ENCODE measurements at places on chromosomes 4 and X. TPM values are rescaled to one million over a fixed set of nuclear protein-coding genes. Genes with fewer than 3 reads are reported as not detected.

GRCh38 chr4:101282076-101282844 lies 65.1 kb downstream of the PPP3CA start:
- DNase-seq, result peak; percentile 48

GRCh38 chrX:128807367-128807766 lies 715.9 kb downstream of the SMARCA1 start:
- DNase-seq, result no peak

GRCh38 chr4:133865612-133866327 lies 335.8 kb downstream of the PABPC4L start:
- DNase-seq, result no peak

DNA sequence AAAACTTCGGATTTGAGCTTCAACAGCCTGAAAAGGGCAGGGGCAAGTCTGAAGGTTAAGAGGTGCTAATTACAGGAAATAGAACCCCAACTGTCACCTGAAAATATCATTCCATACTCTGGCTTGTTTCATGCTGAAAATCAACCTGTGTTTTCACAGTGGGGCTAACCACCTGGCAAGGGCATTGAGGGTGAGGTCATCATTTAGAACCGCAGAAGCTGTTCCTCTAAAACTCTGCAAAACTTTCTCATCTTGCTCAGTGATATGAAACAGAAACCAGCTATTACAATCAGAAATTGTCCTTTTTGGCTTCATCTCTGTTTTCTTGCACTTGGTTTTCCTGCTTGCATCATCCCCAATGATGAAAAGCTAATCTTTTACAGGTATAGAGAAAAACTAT lies 247.6 kb downstream of the DCLK2 start:
- no peak for DNase-seq

DNA sequence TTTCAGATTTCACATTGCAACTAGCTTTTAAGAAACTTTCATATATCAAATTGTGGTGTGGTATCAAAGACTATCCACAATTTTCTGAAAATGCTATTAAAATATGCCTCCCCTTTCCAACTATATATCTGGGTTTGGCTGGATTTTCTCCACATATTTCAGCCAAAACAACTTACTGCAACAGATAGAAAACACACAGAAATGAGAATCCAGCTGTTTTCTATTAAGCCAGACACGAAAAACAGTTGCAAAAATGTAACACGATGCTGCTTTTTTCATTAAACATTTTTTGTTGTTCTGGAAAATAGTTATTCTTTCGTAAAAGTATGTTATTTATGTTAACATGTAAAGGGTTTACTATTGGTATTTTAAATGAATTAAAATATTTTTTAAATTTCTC lies 33.1 kb downstream of the DCTD start:
- no peak for DNase-seq

GRCh38 chr4:182453830-182454229 lies 210.6 kb downstream of the TENM3 start:
- no peak for DNase-seq

GRCh38 chr4:7381221-7381889 lies 53.4 kb downstream of the PSAPL1 start:
- DNase-seq, result no peak

ATOH1 gene
- total RNA-seq, result not detected

P2RY4 gene
- total RNA-seq, result 0.23 TPM

Measured in activated CD8-positive, alpha-beta memory T cell treated with anti-CD3 and anti-CD28 coated beads, Interleukin-2, amount 10 ng/mL, durations not matched to agents 7 days and 5 days (primary cell).